NCI-H460 (cell line): ENCODE measurements at places on chromosomes 7 and 10. TPM values are rescaled to one million over a fixed set of nuclear protein-coding genes. Genes with fewer than 3 reads are reported as not detected.

ANKRD61 gene
- total RNA-seq: 0.46 and 0.72 TPM in 2 replicates

GRCh38 chr10:28343252-28343651 is 40.4 kb upstream of the MPP7 start:
- DNase-seq: no peak

GPR26 gene
- not detected in 2 replicates for total RNA-seq

- DNase-seq: no peak
These were observed 24.3 kb downstream of the ABCB4 start for GRCh38 chr7:87451187-87451586.

PNLIPRP1 gene
- not detected in 2 replicates for total RNA-seq

- no peak for DNase-seq
These were observed 17.1 kb upstream of the SCIN start for GRCh38 chr7:12553416-12553815.

GRCh38 chr10:75107756-75108683 is 3.4 kb upstream of the SAMD8 start:
- no peak for DNase-seq

ZNF425 gene
- 0.26 and 0.87 TPM in 2 replicates for total RNA-seq

GRCh38 chr10:33643042-33643441 is 308.6 kb upstream of the NRP1 start:
- no peak for DNase-seq

DNA sequence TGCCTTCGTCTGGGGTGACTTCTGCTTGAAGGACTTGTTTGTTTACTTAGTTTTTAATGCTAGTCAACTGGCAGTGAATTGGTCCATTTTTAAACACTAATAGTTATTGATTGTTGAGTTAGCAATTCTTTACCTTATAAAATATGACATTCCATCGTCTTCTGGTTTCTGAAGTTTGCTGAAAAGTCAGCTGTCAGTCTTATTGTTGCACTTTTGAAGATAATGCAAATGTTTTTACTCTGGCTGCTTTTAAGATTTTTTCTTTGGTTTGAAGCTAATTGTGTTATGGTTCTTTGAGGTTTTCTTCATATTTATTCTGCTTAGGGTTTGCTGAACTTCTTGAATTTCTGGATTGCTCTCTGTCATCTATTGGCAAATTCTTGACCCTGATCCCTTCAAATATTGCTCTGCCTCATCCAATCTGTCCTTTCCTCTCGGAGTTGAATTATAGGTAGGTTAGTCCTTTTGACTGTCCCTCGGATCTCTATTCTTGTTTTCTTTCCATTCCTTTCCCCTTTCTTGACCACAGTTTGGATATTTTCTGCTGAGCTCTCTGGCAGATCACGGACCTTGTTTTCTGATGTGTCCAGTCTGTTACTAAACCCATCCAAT is 24.2 kb downstream of the MGMT start:
- peak; percentile 7 for DNase-seq

DNA sequence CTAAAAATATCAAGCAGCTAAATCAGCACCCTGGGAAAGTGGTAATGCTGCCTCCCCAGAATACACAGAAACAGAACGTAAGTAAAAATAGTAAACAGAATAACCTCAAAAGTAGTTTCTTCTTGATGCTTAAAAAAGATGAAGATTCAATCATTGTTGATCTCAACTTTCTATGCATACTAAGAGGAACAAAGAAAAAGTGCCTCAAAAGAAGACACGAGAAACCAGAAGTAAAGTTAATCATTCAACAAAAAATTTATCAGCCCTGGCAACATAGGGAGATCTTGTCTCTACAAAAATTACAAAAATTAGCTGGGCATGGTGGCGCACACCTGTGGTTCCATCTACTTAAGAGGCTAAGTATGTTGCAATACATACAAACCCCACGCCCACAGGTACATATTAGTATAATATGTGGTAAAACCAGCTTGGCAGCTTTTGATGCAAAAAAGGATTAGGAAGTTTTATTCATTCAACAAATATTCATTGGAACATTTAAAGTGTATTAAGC is 153.7 kb downstream of the NRBF2 start:
- no peak for DNase-seq

DNA sequence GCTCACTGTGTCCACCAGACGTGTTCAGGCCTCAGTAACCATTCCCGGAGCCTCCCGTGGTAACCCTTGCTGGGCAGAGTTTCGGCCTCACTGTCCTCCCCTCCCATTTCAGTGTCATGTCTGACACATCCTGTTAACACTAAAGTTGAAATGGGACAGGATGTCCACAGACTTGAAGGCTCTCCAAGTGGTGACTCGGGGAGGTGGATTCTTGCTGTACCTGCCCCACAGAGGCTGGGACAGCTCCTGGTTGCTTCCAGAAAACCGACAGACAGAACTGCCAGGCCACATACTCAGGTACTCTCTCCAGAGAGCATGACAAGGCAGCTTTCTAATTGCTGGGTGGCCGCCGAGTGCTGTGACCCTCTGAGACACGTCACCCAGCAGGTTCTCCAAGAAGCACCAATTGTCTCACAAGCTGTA is 17.9 kb upstream of the CYTH3 start:
- DNase-seq: no peak

NCOA4 gene
- total RNA-seq: 101 and 107 TPM in 2 replicates

DNA sequence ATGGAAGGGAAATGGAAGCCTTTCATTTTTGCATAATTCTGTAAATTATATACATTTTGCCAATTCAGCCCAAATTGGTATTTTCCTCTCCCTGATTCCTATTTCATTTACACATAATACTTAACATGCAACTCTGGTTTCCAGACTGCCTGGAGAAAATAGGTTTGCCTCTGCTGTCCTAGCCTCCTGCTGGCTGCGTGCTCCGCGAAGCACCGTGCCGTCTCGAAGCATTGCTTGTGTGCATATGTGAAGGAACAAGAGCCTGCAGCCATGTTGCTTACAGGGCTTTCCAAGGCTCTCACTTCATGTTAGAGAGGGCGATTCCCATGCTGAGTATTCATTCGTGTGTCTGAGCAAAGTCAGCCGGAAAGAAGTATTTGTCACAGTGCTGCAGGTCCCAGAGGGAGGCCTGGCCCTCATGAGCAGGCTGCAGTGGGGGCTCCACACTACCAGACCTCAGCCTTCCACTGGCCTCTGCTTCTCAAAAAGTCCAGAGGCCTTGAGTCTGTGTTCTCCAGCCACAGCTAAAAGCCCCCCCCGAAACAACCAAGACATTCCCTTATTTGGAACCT is 66.5 kb downstream of the CLRN3 start:
- DNase-seq: no peak

- DNase-seq: no peak
These were observed 30.5 kb upstream of the SLC18A3 start for GRCh38 chr10:49579621-49580020.

- DNase-seq: no peak
These were observed 248.0 kb downstream of the USP6NL start for GRCh38 chr10:11363497-11363896.

- DNase-seq: no peak
These were observed 3.1 kb upstream of the ABCA13 start for GRCh38 chr7:48168159-48168558.

GRCh38 chr7:28988810-28989209 is 30.7 kb upstream of the TRIL start:
- DNase-seq: peak; percentile 90

TMEM184A gene
- total RNA-seq: 6.4 and 6.7 TPM in 2 replicates

PGAM1 gene
- total RNA-seq: 432 and 436 TPM in 2 replicates

DNA sequence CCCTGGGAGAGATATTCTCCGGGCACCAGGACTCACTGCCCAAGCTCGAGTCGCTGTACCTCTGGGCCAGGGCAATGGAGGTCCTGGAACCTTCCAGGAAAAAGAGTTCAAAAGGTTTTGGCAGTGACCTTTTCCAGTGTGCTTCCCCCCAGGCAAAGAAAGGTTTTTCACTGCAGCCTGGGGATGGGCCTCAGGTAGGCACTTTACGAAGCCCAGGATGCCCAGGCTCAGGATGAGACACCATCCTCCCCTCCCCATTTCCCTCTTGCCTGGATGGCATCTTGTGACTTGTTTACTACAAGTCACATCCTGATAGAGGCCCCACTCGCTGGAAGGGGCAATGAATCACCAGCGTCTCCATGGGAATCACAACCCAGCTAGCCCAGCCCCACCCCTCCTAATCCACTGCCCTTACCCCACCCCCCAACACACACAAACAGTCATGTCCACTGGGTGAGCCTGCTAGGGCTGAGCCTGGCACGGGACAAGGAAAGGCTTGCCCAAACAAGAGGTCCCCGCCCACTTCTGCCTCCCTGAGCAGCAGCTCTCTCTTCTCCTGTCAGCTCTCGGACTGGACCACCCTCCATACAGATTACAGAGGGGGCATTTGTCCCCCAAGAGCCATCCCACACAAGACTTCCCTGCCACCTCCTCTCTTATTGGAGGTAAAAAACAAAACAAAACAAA is 93.8 kb upstream of the SMNDC1 start:
- peak; percentile 99 for DNase-seq

GRCh38 chr7:99125505-99125865 is 18.4 kb downstream of the SMURF1 start:
- no peak for DNase-seq

GRCh38 chr10:28897617-28898464 is 220.5 kb downstream of the BAMBI start:
- DNase-seq: no peak

DNA sequence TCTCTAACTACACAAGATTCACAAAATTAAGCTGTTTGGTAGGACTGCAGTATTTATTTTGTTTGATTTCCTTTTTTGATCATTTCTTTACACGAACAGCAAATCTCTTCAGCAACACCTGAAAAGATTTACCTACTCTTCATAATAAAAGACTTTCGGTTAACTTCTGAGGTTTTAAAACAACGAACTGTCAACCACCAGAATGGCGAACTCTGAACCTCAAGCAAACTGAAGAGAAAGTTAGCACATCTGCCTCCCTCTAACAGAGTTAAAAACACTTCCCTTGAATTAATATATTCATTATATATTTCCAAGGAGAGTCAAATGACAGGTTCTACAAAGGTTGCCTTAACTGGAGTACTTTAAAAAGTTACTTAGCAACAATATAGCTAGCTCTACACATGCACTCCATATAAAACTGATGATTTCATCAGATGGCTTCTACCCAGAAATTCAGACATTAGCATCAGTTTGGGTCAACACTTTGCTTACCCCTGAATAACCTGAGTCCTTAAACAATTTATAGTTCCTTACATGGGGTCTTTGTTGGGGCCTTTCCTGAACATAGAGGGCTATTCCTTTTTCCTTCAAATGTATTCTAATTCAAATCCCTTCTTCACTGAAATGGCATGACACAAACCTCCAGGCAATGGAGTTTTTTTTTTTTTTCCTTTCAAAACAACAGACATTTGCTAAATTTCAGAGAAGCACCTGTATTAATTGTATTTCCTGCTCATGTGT is 118.3 kb downstream of the SEM1 start:
- no peak for DNase-seq

- no peak for DNase-seq
These were observed 4.7 kb upstream of the LMBR1 start for GRCh38 chr7:156897673-156898072.

GRCh38 chr7:42185726-42186125 is 51.3 kb downstream of the GLI3 start:
- no peak for DNase-seq

DNA sequence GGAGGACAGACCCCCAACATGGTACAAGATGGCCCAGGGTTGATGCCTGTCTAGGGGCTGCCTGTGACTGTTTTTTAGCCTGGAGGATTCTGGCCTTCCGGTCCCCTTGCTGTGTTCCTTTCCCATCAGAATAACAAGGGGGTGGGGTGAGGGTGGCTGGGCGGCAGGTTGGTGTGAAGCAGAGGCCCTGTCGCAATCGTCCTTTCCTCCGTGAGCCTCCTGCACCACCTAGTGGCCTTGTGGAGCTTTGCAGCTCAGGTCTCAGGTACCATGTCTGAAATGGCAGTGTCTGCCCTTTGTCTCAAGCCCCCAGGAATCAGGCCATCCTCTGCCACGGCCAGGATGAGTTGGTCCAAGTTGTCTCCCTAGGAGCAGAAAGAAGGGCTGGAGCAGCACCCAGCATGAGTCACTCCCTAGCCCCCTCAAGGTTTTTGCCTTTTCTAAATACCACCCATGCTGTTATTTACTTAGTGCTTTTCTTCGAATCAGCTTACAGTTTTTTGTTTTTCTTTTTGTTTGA is 24.2 kb downstream of the TACR2 start:
- DNase-seq: peak; percentile 90

GRCh38 chr10:113175756-113176651 is 226.0 kb downstream of the TCF7L2 start:
- no peak for DNase-seq

- no peak for DNase-seq
These were observed 166.4 kb downstream of the PPP1R17 start for GRCh38 chr7:31853380-31853779.

ARMH3 gene
- 6.6 and 7.9 TPM in 2 replicates for total RNA-seq

DNA sequence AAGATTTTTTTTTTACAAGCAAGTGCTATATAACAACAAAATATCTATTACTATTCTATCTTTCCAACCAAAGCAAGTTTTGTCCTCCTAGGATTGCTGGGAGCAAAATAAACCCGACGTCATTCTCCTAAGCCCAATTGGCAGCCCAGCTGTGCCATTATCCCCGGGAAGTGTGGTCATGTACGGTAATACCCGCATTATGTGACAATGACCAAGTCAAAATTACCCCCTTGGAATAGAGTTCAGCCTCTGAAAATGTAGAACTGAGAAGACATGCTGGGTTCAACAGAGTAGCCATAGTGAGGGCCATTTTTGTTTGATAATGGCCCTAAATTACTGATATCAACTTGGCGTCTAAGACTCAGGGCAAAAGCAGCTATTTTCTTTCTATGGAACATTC is 215.5 kb downstream of the LRRTM3 start:
- no peak for DNase-seq

DNA sequence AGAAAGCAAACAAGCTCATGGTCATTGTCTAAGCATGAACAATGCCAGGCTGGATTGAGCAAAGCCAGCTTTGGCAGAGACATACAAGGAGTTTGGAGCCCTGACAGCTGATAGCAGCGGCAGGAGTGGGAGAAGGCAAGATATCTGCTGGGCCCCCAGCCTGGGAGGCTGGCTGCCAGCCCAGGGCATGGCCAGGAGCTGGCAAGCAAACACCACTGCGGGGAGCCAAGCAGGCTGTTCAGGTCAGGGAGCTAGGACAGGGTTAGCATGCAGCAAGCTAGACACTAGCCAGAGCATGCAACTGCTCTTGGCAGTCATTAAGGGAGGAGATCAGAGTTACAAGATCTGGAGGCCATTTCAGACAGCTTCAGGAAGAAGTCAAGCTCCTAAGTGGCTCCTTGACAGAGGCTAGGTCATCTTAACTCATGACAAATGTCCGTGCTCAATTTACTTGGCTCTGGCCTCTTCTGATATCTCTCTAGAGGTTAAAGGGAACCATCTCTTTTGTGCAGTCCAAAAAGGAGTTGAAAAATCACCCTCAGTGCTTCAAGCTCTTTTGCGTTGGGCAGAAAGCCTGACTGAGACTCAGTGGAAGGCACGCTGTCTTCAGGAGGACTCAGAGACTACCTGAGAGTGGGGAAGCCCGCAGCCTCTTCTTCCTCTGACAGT is 436.8 kb upstream of the C7orf33 start:
- no peak for DNase-seq

LRIT2 gene
- total RNA-seq: not detected in 2 replicates

SPDYE3 gene
- total RNA-seq: not detected in 2 replicates

LAMB1 gene
- 144 and 146 TPM in 2 replicates for total RNA-seq

DNA sequence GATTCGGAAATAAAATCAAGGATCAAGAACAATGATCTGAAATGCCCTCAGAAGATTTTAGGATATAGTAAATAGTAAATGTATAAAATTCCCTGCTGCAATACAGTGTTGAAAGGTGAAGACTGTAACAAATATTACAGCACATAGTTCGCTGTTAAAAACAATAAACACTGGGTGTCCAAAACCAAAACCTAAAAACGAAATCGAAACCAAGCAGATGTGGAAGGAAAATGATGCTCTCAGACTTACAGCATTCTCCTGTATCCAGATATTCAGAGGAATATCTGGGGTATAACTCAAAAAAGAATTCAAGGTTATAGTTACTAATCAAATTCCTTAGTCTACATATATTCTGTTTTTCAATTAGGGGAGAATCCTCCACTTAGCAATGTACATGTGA is 708.1 kb upstream of the PCDH15 start:
- DNase-seq: peak; percentile 17
